ENCODE measurements at places on chromosomes 5 and 9.

- no peak for DNase-seq
Observed at GRCh38 chr9:28127101-28127500, 553.8 kb upstream of the C9orf72 start.

DNA sequence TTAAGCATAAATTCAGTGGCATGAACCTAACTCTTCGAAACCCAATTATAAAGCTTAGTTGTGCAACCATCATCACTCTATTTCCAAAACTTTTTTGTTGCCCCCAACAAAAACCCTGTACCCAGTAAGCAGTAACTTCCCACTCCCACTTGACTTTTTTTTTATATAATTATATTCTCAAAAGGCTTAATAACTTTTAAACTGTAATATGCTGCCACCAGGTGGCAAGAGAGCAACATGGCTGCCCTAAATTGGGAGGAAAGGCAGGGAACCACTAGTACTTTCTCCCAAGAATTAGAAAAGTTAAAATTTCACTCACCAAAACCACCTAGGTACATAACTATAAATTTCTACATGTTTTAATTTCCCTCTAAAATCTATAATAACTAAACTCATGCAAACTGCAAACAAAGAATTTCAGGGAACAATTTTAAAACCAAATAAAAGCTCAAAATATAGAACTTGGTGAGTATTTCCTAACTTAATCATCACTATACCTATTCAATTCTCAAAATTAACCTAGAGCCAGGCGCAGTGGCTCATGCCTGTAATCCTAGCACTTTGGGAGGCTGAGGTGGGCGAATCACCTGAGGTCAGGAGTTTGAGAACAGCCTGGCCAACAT is 50.2 kb upstream of the RNF38 start:
- no peak for DNase-seq

GRCh38 chr9:20884985-20885593 is 146.4 kb downstream of the HACD4 start:
- peak; percentile 31 for DNase-seq

DNA sequence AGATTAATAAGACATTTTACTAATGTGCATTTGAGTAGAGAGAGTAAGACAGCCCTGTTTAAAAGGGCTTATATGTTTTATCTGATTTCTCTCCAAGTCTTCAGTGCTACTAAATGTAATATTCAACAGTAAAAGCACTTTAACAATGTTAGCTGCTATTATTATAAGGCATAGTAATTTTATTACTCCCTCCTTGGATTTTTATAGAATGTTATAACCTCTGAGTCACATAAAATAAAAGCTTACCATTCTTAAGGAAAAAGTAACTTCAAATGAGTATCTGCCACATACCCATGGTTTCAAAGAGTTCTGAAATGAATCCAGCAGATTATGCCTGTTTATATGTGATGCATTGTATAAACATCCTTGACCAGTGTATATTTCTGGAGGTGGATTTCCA is 19.0 kb downstream of the SPDL1 start:
- DNase-seq, result no peak

DNA sequence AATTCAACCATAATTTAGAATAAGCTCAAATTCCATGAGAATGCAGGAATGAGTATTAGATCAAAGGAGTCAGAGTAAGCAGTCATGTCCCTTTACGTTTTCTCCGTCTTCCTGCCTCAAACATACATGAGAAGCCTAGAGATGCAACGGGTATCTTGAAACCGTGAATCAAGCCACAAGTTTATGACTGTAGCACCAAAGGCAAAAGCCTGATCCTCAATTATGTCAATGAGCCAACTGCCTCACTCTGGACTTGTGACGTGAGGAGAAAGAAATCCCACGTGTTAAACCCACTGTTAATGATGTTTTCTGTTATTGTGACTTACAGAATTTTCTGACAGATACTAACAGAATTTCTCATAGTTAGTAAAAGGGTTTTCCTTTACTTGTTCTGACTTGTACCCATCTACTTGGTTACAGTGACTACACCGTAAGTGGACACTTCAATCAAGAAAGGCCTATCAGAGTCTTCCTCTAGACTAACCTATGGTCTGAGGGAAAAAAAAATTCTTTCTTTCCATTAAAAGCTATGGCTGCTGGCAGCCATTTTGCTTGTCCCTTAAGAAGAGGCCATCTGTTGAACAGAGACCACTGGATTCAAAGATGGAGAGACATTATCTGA is 35.3 kb upstream of the HK3 start:
- no peak for DNase-seq

GRCh38 chr5:176180339-176180738 is 57.9 kb upstream of the SIMC1 start:
- DNase-seq, result no peak

GRCh38 chr9:75039801-75040200 is 11.7 kb upstream of the CARNMT1 start:
- no peak for DNase-seq

DNA sequence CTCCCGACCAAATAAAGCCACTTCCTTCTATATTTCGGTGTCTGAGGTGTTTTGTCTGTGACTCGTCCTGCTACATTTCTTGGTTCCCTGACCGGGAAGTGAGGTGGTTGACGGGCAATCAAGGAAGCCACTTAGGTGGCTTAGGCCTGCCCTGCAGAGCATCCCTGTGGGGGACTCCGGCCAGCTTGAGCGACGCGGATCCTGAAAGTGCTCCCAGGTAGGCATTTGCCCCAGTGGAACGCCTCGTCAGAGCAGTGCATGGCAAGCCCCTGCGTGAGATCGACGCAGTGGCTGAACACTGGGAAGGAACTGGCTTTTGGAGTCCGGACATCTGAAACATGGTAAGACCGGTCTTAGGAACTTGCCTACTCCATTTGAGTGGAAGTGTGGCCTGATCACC is 157.2 kb upstream of the COX7C start:
- no peak for DNase-seq

- no peak for DNase-seq
Observed at GRCh38 chr9:98506422-98507054, 202.2 kb downstream of the GABBR2 start.

DNA sequence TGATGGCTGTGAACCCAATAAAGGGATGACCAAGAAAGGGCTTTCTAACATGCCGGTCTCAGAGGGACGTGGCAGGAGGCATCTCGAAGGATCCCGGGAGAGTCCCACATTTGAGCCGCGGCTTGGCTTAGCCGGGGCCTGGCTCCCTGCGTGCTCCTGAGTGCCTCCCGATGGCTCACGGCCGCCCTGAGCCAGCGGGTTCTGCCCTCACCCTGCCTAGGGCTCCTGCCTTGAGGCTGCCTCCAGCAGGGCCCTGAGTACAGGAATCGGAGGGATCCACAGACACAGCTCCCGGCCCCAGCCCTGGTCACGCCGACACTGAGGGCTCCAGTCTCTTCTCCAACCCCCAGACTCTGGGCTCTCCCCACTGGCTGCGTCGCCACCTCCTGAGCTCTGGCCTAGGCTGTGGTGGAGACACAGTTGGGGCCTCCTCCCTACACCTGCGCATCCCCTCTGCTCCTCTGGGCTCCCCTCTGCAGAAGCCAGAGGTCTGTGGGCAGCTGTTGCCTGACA is 44.1 kb upstream of the RXRA start:
- no peak for DNase-seq

DNA sequence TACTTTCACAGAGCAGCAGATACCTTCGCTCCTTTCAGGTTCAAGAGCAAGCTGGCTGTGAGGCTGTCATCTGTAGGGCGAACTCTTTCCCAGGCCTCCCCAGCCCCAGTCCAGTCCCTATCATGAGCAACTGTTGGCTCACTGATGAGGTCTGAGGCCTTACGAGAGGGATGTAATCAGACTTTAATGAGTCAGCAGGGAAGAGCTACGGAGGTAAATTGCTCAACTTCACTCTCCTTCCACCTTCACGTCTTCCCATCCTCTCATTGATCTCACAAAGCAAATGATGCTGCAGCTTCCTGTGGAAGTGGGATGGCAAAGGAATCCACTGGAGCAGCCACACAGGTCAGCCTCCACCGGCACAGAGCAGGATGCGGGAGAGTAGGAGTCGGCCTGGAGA is 130.7 kb upstream of the TBCA start:
- no peak for DNase-seq

DNA sequence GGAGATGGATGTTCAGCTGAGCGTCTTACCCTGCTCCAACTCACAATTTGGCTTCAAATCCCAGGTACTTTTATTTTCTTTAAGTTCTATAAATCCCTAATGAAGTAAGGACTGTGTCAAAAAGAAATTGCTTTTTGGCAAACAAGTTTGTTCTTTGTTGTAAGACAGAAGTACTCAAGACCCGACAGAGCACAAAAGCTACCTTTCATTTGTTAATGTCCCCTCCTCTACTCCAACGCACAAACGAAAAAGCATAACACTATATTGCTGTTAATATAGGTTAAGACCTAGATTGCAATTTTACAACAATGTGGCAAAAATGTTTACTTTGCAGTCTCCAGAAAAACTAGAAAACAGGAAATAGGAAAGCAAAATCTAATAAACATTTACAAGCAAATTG is 595.4 kb upstream of the DMAC1 start:
- DNase-seq, result no peak

DNA sequence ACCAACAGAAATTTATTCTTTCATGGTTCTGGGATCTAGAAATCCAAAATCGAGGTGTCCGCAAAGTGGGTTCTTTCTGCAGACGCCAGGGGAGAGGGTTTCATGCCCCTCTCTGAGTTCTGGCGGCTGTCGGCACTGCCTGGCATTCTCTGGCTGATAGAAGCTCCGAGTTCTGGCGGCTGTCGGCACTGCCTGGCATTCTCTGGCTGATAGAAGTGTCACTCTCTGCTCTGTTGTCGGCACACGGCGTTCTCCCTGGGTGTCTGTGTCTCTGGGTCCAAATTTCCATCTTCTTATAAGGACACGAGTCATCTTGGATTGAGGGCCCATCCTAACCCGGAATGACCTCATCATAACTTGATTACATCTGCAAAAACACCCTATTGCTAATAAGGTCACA is 7.6 kb downstream of the GFI1B start:
- no peak for DNase-seq

- DNase-seq, result no peak
Observed at GRCh38 chr5:170338291-170338690, 40.7 kb upstream of the LCP2 start.

GRCh38 chr9:79985264-79985663 is 413.5 kb downstream of the TLE4 start:
- DNase-seq, result no peak

GRCh38 chr5:71894091-71894490 is 175.0 kb downstream of the CARTPT start:
- DNase-seq, result no peak

- DNase-seq, result no peak
Observed at GRCh38 chr9:6955251-6955921, 197.6 kb downstream of the KDM4C start.
